ENCODE measurements at places on chromosomes 6 and 20.

DNA sequence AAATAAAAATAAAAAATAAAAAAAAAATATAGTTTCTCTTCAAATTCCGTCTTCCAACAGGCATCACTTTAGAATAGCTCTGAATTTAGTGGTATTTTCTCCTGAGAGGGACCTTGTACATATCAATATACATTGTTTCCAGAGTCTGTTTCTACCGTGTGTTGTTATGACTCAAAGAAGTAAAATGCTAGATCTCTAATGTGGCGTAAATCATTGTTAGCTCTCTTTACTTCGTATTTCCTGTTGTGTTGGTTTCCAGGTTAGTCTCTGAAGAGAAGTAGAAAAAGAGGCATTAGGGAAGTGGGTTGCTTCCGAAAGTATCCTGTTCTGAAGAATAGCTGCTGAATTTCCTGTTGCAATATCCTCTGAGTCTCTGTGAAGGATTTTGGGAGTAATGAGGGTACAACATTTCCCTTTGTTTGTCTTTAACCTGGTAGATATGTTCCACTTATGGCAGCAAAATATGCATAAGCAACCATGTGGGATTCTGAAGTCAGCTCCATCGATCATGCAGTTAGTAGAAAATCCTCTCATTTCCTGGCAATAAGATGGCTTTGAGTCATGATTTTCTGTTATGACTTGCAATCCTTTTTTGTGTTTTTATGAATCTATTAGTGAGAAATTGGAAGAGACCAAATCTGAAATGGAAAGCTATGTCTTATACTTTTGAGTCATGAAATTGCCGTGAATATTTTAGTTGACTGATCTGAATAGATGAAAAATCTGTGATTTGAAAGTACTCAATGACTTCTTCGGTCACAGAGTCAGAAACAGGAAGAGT is 42.0 kb upstream of the MCHR2 start:
- DNase-seq = no peak

- peak; percentile 69 for DNase-seq
Measured at GRCh38 chr6:34065466-34066217, 80.2 kb downstream of the GRM4 start.

- no peak for DNase-seq
Measured at GRCh38 chr20:6940048-6940447, 172.6 kb downstream of the BMP2 start.

DNA sequence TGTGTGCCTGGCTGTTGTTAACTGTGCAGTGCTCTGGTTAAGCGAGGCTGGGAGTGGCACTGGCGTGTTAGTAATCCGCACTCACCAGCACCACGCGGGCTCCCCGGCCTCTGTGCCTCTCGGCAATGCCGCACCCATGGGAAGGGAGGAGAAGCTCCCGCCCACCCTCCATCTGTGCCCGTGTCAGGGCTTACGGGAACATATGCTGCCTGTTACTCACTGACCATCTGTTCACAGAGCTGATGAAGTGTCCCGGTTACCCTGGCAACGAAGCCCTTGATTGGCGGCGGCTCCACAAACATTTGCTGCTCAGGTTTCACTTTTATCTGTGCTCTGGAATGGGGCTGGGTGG is 114.7 kb downstream of the PSMB1 start:
- DNase-seq = peak; percentile 99

DNA sequence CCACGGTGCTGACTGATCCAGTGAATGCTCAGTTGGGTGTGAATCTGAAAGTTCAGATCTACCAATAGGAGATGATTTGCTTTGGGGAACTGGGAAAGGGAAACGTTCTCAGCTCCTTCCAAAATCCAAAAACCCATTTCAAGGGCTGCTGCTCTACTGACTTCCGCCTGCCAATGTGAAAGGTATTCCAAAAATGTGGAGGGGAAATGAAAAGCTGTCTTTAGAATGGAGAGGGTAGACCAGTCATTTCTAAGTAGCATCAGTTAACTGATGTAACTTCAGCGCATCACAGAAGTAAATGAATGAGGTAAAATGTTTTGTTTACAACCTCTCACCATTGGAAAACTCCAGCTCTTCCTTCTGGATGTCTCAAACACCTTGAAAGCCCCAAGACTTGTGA is 19.6 kb upstream of the EYA2 start:
- no peak for DNase-seq

GRCh38 chr6:17178754-17179529 is 77.1 kb downstream of the STMND1 start:
- DNase-seq = peak; percentile 40

DNA sequence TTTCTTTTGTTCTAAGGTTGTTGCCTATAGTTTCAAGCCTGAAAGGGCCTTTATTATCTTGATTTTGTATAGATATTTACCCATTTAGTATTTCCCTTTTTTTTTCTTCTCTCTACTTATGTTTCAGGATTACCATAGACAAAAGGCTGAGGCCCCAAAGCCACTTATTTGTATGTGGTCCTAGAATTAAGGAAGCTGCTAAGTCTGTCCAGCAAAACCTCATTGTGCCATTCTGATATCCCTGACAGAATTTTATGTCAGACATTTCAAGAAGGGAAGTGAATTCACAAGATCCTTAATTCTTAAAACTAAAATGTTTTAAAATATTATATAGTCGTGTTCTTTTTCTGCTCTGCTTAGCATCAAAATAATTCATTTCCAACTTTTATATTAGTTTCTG is 6.9 kb downstream of the HAO1 start:
- DNase-seq = no peak

- no peak for DNase-seq
Measured at GRCh38 chr6:134535831-134536230, 217.9 kb upstream of the SGK1 start.

DNA sequence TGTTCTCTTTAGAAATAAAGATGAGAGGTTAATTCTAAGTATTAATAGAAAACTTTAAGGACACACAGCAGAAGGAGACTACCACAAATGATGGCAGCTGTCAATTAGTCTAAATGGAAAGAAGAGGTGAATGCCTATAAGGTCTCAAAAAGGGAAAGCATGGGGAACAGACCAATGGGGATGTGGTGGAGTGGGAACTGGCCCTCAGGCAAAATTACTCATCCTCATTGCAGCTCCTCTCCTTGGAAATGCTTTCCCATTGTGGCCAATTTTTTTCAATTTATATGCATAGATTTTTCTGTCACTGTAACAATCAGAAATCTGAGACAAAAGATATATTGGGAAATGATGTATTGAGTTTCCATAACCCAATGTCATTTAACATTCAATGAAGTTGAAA is 222.9 kb upstream of the DEFB112 start:
- no peak for DNase-seq

DNA sequence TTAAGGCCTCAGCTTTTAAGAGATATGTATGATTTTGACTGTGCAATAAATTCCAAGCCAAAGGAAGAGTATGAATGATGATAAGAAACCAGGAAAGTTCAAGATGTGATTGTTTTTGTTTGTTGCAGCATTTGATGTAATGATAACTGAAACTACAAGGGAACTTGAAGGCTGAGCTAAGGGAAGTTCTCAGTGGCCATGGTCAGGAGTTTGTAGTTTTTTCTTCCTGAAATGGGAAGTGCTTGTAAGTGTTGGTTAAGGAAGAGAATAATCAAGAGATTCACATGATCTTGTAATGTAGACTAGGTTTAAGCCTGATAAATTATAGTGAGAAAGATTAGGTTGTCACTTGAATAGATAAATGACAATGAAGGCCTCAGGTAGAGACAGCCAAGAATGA is 53.4 kb downstream of the PTCHD4 start:
- no peak for DNase-seq

GRCh38 chr6:39224523-39225182 is 4.6 kb downstream of the KCNK5 start:
- no peak for DNase-seq
